ENCODE measurements at places on chromosomes 13 and 19.

DNA sequence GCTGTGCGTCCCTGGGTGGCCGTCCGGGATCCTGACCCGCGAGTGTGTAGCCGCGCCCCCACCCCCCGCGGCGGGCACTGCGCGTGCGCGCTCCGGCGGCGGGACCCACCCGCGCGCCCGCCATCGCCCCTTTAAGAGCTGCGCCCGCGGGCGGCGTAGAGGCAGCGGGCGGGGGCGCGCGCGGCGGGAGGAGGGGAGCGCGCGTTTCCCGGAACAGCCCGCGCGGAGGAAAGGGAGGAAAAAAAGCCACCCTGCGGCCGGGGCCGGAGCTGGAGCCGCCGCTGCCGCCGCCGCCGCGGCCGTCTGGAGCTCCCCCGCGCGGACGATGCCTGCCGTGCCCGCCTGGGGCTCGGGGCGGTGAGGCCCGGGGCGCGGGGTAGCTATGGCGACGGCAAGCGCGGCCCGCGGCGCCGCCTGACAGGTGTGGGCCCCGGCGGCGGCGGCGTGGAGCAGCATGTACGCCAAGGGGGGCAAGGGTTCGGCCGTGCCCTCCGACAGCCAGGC, at the start of gene SSBP4:
TSS of gene SSBP4 (plus strand) at position 204 of the 504 bp plus-strand sequence. CDS start at position 455, 251 bp downstream.
- peak; percentile 74 for DNase-seq

DNA sequence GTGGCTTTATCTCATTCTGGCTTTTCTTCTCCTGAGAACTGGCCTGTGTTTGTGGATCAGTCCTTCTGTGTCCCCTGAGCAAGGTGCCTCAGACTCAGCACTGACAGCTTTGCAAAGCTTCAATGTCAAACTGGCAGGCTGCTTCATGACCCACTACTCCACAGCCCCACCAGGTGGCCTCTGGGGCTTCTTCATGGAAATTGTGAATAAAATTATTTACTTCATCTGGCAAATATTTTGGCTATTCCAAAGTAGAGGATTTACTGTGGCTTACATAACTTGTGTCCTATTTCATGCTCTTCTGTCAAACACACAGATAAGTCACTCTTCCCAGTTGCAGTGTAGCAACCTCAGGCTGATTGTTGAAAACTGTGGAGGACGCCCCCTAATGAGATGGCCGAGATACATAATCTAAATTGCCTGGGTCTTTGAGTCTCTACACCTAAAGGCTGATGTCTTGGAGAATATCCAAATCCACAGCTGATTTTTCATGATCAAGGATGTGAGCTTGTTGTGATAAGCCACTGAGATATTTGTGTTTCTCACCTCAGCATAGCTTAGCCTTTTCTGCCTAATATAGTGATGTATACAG, 721.9 kb upstream of the SLC10A2 start:
- no peak for DNase-seq

- no peak for DNase-seq
Observed at GRCh38 chr13:71621174-71622124, 245.6 kb downstream of the DACH1 start.

DNA sequence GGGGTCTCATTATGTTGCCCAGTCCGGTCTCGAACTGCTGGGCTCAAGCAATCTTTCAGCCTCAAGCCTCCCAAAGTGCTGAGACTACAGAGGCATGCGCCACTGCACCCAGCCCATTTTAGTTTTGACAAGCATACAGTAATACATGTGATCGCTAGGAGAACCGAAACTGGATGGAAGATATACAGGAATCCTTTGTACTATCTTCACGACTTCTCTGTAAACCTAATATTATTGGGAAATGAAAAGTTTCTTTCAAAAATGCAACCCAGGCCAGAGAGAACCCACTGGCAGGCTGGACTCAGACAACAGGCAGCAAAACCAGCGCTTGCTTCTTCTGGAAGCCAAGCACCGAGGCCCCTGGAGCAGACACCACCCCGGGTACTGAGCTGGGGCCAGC, 9.4 kb downstream of the C19orf12 start:
- DNase-seq = no peak

- DNase-seq = no peak
Observed at GRCh38 chr13:99812625-99813024, 158.9 kb downstream of the ZIC5 start.

DNA sequence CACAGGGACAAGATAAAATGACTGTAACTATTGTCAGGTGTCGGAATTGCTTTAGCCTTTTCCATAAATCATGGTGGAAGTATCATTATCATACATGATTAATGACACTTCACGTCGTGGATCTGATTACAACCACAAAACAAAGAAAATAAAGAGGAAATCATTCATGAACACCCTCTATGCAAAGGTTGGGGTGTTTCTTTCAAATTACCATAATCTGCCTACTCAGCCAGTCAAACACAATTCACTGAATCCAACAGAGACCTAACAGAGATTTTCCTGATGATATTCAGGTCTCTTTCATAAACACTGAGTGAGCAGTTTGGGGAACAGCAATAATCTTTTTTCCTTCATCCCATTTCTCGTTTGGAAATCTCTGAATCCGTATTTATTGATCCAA, 625.6 kb downstream of the DCT start:
- DNase-seq = no peak

DNA sequence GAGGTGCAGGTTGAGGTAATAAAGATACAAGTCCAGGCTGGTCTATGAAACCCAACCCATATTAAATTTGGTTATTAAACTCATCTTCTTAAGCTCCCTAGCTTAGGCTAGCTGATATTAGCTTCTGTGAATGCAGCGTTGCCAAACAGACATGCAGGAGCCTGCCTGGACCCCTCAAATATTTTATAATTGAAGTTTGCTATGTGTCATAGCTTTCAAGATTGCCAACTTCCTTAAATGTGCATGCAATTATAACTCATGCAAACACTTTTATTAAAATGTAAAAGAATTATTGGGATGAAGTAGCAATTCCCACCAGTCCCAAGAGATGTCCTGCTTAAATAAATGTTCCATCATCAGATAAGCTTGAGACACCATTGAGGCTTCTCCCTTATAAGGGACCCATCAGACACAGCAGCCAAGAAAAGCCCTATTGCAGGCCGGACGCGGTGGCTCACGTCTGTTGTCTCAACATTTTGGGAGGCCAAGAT, 51.3 kb downstream of the MBNL2 start:
- DNase-seq = no peak

GRCh38 chr19:5255602-5256231, 84.9 kb downstream of the PTPRS start:
- DNase-seq = no peak

DNA sequence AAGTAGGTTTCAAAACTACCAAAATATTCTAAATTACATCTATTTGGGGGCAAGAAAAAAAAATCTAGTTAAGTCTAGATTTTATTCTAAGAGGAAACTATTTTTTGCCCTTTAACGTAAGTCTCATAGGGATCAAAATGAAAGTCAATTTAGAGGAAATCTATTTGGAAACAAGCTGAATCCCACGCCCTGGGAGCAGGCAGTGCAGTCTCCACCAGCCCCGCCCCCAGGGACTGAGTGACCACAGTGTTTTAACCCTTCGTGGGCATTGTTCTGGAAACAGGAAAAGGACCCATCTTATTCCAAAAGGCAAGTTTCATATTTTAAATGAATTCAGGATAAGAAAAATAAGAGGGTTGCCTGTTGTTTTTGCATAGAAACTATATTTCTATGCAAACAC, 209.7 kb downstream of the SPRY2 start:
- DNase-seq = peak; percentile 96

GRCh38 chr13:41467425-41467945, 10.1 kb downstream of the RGCC start:
- DNase-seq = no peak

DNA sequence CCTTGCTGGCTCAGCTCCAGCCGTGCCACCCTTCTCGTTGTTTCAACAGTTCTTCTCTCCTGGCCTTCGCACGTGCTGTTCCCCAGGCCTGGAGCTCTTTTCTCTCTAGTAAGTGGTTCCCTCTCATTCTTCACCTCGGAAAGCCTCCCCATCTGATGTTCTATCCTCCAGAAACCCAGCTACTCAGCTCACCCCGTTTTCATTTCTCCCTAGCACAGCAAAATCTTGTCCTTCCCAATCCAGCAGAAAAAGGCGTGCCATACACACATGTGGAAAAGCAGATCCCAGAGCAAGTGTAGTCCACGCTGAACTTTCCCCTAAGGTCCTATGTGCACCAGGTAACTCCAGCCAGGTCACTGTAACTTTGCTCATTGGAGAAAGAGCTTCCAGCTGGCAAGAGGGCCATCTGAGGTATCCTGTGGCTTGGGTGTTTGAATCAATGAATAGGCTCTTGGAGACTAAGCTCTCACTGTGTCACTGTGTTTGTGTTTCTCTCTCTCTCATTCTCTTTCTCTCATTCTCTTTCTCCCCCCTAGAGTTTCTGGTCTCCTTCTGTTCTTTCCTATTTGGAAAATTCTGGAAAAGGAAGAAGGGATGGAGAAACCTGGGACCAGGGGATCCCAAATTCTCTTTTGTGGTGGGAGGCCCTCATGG, 49.0 kb downstream of the COLGALT1 start:
- no peak for DNase-seq

GRCh38 chr13:110715395-110716246, 2.1 kb downstream of the ING1 start:
- peak; percentile 100 for DNase-seq

- DNase-seq = no peak
Observed at GRCh38 chr19:29876414-29876813, 64.6 kb downstream of the CCNE1 start.

DNA sequence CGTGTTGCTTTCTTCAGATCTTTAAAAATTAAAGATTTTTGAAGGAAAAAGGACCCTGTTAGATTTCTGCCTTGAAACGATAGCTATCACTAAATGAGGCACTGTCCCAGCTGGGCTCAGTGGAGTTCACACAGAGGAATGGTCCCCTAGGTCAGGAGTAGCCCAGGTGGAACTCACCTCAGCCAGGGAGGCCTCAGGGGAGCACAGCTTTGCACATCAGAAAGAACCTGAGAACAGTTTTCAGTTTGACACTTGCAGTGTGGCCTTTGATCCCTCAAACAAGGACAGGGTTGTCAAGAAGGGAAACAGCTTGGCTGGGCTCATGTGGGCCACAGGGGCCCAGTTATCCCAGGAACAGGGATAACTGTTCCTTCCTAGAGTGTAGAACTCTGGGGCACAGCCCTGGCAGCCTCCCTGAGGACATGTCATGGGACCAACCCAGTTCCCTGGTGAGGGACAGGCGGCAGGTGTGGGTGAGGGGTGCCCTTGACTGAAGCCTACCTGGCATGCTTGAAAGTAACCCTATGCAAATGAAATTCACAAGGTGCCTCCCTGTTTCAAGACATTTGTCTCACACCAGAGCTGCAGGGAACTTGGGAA, 59.4 kb downstream of the CHST8 start:
- no peak for DNase-seq

- no peak for DNase-seq
Observed at GRCh38 chr19:29610213-29610573, 4.1 kb downstream of the POP4 start.

DNA sequence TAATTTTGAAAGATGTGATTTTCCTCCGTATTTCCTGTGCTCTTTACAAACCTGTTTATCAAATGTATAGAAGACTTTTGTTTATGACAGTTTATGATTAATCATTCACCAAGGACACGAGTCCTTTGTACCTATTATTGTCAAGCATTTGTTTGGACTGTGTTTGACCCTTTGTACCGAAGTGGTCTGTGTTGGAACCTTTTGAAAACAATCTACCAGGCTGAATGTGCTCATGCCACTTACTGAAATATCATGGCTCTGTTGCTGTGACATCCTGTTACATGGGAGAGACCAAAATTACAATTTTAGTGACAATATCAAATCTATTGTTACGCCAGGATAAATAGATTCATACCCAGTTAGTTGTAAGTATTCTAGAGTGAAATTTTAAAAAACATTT, 193.6 kb downstream of the IRS2 start:
- no peak for DNase-seq

GRCh38 chr13:41313659-41314197, 2.7 kb downstream of the NAA16 start:
- no peak for DNase-seq

DNA sequence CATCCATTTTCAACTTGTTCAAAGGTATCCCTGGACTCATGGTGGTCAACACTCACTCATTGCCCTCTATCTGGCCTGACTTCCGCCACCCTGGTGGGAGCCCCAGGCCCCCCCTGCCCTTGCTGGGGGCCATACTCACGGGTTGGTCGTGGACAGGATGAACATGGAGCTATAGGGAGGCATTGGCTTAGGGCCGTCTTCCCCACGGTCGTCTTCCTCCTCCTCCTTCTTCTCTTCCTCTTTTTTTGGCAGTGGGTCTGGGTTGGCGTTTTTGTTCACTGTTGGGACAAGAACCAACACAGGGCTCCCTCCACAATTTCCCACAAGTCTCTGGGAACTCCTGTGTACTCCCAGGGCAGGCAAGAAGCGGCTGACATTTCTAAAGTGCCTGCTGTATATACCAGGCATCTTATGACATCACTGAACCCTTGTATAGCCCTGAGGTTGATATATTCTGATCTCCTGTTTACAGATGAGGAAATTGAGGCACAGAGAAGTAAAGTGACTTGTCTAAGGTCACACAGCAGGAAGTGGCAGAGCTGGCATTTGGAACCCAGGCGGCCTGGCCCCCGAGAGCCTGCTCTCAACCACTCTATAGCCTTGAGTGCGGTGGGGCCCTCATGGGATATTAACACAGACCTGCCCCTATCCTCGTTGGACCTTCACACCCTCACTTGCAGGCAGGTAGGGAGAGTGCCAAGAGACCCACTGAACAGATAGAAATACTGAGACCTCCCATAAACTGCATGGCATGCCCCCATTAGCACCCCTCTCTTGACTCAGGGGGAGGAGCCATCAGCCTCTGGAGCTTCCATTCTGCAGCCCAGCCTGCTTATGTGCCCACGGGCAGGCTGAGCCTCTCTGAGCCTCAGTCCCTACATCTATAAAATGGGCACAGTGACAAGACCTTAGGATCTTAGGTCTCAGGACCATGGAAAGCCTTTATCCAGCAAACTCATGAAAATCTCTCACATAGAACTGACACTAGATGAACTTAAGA, 135.0 kb downstream of the IER2 start:
- peak; percentile 7 for DNase-seq

- no peak for DNase-seq
Observed at GRCh38 chr13:20814224-20814910, 40.6 kb upstream of the EEF1AKMT1 start.

DNA sequence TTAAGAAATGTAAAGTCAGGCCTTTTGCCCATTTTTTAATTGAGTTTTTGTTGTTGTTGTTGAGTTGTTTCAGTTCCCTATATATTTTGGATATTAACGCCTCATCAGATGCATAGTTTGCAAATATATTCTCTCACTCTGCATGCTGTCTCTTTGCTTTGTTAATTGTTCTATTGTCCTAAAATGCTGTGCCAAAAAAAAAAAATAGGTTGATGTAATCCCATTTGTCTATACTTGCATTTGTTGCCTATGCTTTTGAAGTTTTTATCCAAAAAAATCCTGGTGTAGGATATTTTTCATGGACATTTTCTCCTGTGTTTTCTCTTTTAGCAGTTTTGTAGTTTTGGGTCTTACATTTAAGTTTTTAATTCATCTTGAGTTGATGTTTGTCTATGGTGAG, 163.3 kb upstream of the STARD13 start:
- no peak for DNase-seq

GRCh38 chr13:50357136-50357535, 341.9 kb downstream of the KCNRG start:
- no peak for DNase-seq

- no peak for DNase-seq
Observed at GRCh38 chr13:48806522-48806921, 152.8 kb downstream of the CYSLTR2 start.

Data from inflammatory macrophage (primary cell).